8988T (cell line): ENCODE measurements at places on chromosomes 16 and 17.

GRCh38 chr17:42456223-42457106 lies 2.2 kb upstream of the ATP6V0A1 start:
- DNase-seq = no peak

DNA sequence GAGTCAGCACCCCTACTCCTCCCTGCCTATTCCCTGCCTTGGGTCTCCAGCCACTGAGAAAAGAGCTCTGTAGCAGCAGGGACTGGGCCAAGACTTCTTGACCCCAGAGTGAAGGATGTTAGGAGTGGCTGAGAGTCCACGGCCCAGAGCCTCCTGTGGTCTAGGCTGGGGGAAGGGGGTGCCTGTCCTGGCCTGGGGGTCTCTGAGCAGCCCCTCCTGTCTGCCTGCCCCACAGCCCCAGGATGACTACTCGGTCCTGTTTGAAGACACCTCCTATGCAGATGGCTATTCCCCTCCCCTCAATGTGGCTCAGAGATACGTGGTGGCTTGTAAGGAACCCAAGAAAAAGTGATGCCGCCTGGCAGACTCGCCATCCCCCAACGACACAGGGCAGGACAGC lies 5.5 kb downstream of the SULT1A2 start:
- DNase-seq = no peak

- DNase-seq = no peak
Measured at GRCh38 chr17:49694847-49695697, 12.7 kb downstream of the SLC35B1 start.

- DNase-seq = no peak
Measured at GRCh38 chr17:8967861-8968260, 2.4 kb upstream of the PIK3R5 start.

- no peak for DNase-seq
Measured at GRCh38 chr17:77877036-77877435, 81.5 kb upstream of the TNRC6C start.

- no peak for DNase-seq
Measured at GRCh38 chr16:10554569-10554968, 25.8 kb downstream of the EMP2 start.

- no peak for DNase-seq
Measured at GRCh38 chr16:25063865-25064264, 47.7 kb upstream of the LCMT1 start.

DNA sequence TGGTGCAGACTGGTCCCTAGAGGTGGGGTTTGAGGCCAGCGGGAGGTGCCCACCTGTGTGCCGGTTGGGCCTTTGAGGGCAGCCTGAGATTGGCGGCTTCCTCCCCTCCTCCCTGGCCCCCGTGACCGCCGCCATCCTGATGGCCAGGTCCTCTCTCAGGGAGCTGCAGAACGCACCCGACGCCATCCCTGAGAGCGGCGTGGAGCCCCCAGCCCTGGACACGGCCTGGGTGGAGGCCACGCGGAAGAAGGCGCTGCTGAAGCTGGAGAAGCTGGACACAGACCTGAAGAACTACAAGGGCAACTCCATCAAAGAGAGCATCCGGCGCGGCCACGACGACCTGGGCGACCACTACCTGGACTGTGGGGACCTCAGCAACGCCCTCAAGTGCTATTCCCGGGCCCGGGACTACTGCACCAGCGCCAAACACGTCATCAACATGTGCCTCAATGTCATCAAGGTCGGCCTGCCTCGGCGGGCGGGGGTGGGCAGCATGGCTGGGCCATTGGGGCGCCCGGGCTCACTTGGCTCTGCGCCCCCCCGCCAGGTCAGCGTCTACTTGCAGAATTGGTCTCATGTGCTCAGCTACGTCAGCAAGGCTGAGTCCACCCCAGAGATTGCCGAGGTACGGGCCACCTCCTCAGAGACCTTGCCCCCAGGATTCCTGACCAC lies 2.8 kb downstream of the GPS1 start:
- DNase-seq = no peak

DNA sequence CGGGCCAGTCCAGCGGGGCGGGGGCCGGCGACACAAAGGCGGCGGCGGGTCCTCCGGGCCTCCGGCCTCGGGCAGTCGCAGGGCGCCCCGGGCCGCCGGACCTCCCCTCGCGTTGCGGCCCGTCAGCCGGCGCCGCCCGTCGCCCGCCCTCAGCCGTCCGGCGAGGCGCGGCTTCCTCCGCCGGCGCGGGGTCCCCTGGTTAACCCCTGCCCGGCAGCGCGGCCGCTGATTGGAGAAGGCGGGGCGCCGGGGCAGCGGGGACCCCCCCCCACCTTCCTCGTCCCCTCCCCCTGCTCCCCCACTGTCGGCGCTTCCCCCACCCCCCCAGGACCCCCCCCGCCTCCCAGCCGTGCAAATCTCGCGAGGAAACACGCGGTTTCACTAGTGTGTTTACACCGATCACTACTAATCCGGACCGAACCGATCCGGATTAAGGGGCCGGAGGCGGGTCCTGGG lies at the start of gene TLK2:
TLK2 (plus strand) TSS at position 402 of the 456 bp plus-strand sequence. CDS start 2,301 bp downstream, outside the sequence.
- peak; percentile 91 for DNase-seq

- no peak for DNase-seq
Measured at GRCh38 chr16:79751471-79752184, 151.1 kb upstream of the MAF start.

GRCh38 chr16:695355-696089 lies 5.3 kb upstream of the WDR24 start:
- no peak for DNase-seq

DNA sequence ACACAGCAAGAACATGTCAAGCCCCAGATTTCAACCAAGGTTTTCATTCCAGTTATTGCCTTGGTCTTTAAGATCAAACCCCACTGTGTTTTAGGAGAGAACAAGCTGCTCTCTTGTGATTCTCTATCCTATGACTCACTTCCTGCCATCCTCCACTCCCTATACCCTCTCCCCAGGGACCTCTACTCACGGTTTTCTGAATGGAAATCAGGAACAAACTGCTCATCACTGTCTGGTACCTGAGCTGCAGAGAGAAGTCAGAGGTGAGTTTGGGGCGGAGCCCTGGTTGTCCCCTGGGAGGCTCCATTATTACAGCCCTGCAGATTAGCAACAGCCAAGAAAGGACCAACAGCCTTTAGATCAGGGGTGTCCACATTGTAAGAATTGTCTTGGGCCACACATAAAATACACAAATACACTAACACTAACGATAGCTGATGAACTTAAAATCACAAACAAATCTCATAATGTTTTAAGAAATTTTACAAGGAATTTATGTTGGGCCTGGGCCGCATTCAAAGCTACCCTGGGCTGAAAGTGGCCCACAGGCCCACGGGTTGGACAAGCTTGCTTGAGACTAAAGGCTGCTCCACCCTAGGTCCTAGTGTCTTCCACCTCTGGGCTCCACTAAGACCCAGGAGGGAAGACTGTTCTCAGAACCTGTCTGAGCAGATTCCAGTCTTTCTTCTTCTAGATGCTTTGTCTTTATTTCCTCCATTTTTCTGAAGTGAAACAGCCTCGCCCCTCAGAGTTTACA lies 9.7 kb downstream of the ETV4 start:
- no peak for DNase-seq

DNA sequence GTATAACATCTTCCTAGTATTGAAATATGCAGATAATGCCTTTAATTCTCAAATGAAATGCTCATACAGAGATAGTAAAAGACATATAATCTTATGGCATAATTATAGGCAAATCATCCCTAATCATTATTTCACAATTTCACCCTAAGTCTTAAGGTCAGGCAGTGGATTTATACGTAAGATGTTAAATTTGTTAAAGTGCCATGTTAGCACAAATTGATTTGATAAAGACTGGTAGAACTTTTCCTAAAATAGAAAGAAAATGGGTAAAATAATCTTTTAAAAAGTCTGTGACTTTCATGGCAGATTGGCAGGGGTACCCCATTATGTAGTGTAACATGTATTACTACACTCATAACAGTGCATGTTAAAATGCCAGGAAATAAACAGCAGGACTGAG lies 1092.7 kb upstream of the GOT2 start:
- DNase-seq = no peak

DNA sequence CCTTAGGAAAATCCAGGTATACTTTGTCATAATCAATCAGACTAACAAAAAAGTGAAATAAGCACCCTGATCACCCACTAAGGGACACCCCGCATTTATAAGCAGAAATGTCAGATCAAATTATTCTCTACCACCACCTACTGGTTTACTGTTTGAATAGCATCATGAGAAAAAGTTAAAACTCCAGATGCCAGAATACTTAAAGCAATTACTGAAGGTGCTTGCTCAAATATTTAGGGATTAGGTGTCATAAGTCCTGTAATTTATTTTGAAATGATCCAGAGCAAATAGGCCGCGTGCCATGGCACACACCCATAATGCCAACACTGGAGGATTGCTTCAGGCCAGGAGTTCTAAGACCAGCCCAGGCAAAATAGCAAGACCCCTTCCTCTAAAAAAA lies 2.3 kb downstream of the TOP2A start:
- DNase-seq = no peak

DNA sequence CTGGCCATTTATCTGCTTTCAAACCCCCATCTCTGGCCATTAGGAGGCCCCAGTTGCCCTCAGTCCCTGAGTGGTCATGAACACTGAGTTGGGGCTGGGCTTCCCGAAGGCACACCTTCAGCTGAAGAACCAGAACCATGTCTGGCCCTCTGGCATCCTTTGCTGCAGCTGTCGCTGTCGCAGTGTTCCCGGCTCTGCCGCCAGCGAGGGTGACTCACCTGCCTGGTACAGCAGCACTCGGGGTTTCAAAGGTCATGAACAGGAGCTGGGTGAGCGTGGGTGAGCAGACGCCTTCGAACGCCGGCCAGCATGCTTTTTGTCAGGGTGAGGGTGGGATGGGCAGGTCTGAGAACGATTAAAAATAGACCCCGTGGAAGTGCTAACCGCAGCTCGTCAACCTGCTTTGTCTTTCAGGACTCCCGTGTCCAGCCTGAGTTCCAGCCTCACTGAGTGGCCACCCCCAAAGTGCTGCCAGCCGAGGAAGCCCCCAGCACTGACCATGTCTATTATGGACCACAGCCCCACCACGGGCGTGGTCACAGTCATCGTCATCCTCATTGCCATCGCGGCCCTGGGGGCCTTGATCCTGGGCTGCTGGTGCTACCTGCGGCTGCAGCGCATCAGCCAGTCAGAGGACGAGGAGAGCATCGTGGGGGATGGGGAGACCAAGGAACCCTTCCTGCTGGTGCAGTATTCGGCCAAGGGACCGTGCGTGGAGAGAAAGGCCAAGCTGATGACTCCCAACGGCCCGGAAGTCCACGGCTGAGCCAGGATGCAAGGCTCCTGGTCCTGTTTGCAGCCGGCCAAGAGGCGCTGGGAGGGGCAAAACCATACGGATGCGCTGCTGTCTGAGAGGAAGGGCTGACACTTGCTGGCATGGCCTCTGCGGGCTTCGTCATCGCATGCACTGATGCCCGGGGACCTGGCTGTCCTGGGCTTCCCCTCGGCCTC lies 7.6 kb downstream of the SNN start:
- DNase-seq = no peak

GRCh38 chr16:30923554-30924075 lies at the start of gene FBXL19:
FBXL19 (plus strand) TSS chr16:30923572; CDS start chr16:30925755, 2,183 bp downstream.
- no peak for DNase-seq

DNA sequence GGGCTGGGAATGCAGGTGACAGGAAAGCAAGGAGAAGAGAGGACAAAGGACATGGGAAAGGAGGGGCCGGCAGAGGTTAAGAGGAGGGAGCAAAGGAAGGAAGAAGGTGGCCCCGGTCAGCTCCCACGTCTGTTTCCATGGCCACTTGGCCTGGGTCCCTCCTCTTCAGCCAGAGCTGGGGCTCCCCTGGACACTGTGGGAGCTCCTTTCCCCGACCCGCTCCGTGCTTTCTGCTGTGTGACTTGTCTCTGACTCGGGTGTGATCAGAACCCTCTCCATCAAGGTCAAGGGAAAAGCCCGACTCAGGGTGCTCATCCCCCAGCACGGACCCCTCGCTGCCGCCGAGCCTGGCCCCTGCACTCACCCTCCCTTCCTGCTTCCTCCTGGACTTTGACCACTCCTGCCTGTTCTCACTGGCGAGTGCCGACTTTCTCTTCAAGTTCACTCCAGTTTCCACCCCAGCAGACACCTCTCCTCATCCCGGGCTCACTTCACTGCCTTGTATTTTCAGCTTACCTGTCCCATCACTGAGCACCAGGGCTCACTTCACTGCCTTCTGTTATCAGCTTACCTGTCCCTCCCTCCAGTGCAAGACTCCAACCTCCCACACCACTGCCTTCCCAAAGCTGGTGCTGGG lies 61.2 kb downstream of the MEAK7 start:
- DNase-seq = no peak

DNA sequence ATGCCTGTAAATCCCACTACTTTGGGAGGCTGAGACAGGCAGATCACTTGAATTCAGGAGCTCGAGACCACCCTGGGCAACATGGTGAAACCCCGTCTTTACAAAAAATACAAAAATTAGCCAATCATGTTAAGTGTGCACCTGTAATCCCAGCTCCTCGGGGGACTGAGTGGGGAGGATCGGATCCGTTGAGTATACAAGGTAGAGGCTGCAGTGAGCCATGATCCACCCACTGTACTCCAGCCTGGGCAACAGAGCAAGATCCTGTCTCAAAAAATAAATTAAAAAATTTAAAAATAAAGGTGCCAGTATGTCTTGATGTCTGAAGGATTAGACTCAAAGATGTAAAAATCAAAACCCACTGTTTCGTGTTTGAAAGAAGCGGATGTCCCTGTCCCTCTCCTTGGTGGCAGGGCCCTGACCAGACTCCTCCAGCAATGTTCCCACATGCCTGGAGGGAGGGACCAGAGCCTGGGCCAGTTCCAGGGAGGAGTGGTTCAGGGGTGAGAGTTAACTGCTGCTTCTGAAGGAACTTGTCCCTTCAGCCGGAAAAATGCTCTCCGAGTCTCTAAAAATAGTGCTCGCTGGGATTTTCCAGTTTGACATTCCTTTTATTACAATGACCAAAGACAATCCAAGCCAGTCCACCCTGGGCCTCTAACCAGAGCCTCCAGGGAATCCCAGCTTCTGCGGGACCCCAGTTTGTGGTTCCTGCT lies 9.4 kb upstream of the CMTM4 start:
- no peak for DNase-seq

- DNase-seq = no peak
Measured at GRCh38 chr16:66107661-66108060, 258.8 kb upstream of the CDH5 start.

DNA sequence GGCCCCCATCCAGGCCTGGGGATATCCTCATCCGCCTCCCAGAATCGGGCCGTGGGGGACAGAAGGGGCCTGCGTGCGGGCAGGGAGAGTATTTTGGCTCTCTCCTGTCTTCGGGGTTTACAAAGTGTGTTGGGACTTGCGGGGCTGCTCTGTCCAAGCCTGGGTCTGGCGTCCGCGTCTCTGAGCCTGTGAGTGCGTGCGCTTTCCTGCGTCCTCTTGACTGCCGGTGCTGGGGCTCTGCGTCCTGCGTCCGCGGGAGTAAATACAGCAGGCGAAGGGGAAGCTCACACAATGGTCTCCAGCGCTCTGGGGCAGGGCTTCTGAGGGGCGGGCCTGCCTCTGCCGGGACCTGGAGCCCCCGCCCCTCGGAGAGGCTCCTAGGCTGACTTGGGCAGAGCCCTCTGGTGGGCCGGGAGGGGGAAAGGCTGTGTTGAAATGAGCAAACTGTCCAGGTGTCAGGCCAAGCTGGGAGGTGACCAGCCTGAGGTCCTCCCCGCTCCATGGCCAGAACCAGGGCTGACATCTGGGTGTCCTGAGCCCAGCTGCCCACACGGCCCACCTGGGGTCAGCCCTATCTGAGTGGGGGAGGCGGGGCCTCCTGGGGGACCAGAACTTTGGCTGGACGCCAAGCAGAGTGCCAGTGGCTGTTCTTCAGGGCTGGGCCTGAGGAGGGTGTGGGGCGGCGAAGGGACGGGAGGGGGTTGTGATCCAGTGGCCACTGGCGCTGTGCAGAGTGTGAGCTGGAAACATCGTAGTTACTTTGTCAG lies 233.6 kb downstream of the SEC14L1 start:
- DNase-seq = no peak
